ENCODE measurements at places on chromosomes 13 and 19.

DNA sequence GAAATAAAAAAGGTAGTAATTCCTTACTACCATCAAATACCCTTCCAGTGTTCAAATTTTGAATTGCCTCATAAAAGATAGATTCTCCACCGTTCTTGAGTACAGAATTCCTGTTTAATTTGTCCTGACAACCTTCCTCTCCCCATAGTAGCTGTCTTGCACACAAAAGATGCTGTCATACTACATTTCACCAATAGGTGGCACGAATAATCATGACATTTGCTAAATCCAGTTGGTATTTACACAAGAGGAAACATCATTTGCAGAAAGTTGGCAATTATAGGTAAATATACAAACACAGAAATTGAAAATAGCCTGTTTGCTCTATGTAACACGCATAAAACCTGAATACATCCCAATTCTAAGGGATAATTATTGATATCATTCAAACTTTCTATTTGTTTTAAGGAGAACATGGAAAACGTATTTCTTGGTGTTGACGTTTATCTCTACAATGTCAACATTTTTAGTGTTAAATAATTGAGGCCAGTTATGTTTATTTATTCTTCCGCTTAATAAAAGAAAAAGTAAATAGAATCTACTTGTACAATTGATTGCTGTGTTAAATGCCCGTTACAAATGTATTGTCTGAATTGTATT is 58.3 kb upstream of the CLDN10 start:
- DNase-seq = no peak

GRCh38 chr19:45315304-45315703 is 7.4 kb downstream of the CKM start:
- DNase-seq = no peak

- DNase-seq = no peak
Observed at GRCh38 chr13:48485432-48485831, 47.4 kb downstream of the RCBTB2 start.

DNA sequence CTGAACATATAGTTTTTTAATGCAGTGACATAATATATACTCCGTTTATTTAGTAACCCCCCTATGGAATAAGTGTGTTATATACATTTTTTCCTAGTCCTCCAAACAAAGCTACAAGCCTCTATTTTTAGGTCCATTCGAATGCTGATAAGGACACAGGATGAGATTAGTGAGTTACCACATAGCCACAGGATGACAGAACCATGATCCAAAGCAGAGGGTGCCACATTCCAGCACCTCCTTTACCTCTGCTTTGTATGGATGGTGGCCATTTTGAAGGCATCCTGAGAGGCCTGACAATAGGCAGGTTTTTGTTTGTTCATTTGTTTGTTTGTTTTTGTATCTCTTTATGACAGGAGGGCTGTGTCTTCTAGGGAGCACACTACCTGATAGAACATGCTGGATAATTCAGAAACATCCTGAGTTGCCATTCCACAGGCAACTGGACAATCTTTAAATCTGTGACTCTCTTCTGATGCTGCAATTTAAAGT is 186.3 kb downstream of the MTUS2 start:
- DNase-seq = no peak

GRCh38 chr13:112141643-112142400 is 74.9 kb downstream of the SOX1 start:
- DNase-seq = no peak

GRCh38 chr13:42039457-42039945 is 8.9 kb upstream of the DGKH start:
- DNase-seq = no peak

DNA sequence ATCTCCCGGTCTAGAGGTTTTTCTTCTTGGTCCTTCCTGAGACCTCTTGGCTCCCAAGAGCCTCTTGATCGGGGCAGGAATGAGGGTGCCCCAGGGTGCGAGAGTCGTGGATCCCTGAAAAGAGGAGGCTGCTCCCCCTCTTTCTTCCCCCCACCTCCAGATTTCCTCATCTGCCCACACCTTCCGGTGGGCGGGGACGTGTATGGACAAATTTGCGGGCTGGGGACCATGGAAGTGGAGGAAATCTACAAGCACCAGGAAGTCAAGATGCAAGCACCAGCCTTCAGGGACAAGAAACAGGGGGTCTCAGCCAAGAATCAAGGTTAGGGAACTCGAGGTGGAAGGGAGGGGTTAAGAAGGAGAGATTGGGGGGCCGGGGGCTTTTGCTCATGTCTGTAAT is at the start of gene MCEMP1:
Gene MCEMP1 (plus strand): TSS at position 237 of the 400 bp plus-strand sequence. CDS start 31 bp downstream, at position 268.
- no peak for DNase-seq

Data from AG04449 (cell line).